ENCODE measurements at places on chromosomes 2 and 18.

DNA sequence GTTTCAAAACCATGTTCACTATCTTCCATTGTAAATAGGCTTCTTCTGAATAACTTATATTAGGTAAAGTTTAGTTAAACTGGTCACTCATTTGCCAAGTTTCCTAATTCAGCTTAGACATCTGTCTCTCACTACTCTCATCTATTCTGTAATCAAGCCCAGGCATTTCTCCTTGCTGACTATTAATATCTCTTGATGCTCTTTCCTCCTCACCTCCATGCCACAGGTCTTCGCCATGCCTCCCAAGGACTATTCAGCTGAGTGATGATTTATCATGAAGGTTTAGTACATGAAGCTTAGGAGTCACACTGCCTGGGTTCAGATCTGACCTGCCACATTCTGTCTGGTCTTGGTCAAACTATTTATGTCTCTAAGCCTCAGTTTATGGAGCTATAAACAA lies 115.5 kb downstream of the SPOPL start:
- no peak for DNase-seq

GRCh38 chr2:108970369-108970768 lies 18.7 kb downstream of the EDAR start:
- no peak for DNase-seq

DNA sequence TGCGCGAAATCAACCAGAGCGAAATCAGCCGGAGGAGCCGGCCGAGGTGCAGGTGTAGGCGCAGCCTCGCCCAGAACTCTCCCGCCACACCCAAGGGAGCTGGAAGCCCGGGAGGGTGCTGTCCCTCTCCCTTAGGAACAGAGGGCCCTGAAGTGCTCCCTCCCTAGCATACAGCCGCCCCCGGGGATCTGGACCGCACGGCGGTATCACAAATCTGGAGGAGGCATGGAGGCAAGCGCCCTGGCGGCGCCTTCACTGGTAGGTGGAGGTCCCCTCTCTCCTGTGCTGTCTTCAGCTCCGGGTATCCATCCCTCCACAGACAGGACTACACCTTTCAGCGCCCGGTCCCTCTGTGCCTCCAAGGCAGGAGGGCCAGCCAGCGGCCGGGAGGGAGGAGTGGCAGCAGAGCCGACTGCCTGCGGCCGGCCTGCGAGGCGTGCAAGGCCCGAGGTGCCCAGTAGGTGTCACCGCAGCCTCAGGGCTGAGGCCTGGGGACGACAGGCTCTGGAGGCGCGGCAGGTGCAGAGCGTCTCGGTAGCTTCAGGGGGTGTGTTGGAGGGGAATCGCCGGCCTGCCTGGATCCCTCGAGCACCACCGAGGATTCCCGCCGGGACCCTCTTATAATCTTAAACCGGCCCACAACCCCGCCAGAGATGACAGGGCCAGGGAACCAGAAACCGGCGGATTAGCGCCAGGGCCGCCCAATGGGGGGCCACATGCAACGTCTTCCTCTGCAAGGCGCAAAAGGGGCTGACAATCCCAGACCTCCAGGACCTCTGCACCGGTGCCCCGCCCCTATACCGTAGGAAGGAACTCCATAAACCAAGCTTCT lies 2.8 kb downstream of the IHH start:
- DNase-seq = peak; percentile 94

DNA sequence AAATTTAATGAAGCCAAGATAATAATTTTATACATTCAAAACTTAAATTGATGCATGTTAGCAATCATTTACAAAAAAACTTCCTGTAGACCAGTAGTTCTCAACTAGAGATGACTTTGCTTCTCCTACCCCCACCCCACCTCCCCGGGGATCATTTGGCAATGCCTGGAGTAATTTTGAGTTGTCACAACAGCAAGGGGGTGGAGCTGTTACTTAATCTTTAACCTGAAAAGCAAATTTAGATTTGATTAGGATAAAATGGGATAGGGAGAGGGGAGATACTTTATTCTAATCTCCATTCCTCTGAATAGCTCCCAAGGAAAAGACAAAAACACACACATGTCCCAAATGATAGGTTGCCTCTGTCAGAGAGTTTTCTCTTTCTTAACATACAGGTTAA lies 4.2 kb downstream of the SLC40A1 start:
- DNase-seq = no peak

GRCh38 chr18:6885006-6885481 lies 155.5 kb downstream of the ARHGAP28 start:
- DNase-seq = no peak

Measured in GM13976 (cell line).